Fibroblast of mammary gland (primary cell): ENCODE measurements at places on chromosomes 6 and 20.

GRCh38 chr6:159169557-159170332 is 545 bp downstream of the FNDC1 start:
- peak; percentile 30 for DNase-seq

DNA sequence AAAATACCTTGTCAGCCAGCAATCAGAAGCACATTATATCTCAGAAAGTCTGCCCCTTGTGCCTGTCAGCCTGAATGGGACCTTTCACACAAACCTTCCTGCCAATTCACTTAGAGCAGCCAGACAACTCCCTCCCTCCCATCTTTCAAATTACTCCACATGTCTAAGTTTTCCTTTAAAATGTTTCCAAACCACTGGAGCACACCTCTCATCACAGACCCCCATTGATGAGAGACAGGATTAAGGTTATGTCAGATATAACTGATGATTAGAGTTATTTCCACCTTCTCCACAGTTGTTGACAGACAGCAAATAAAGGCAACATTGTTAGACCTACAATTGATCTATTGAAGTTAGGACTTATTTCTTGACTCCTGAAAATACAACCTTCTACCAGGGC is 408.4 kb downstream of the PLCB1 start:
- DNase-seq: no peak

DNA sequence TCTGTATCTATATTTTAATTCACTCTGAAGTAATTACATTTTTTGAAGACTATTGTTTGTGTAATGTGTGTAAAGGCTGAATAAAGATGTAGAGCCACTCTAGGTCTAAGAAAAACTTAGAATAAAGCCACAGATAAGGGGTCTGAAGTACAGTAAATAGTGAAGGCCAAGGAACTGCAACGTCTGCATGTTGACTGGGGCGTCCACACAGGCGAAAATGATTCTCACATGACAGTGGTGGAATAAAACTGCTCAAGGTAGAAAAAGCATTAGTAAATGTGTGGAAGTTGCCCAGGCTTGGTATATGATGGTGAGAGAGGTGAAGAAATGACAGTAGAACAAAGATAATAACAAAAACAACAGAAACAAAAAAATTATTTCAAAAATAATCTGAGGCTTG is 196.2 kb downstream of the KHDRBS2 start:
- DNase-seq: no peak

- DNase-seq: peak; percentile 15
Observed at GRCh38 chr20:19864130-19864529, 106.1 kb downstream of the RIN2 start.

- DNase-seq: no peak
Observed at GRCh38 chr20:61765081-61765870, 300.4 kb downstream of the TAF4 start.

DNA sequence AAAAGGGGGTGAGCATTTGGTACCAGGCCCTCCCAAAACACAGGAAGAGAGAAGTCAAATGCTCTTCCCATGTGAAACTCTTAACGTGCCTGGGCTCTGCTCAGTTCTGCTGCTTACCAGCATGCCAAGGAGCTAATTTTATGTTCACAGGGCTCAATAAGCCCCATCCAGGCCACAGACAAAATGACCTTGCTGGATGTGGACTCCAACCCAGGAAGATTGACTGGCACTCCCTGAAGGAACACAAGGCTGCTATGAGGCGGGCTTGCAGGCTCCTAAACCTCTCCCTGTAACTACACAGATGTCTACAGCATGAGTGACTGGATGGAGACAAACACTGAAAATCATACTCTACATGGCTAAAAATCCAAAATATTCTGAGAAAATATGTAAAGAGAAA is 50.6 kb downstream of the CHD6 start:
- no peak for DNase-seq

- DNase-seq: peak; percentile 63
Observed at GRCh38 chr20:39627765-39628164, 665.6 kb downstream of the DHX35 start.

GRCh38 chr6:4606821-4607704 is 169.1 kb upstream of the CDYL start:
- peak; percentile 94 for DNase-seq

DNA sequence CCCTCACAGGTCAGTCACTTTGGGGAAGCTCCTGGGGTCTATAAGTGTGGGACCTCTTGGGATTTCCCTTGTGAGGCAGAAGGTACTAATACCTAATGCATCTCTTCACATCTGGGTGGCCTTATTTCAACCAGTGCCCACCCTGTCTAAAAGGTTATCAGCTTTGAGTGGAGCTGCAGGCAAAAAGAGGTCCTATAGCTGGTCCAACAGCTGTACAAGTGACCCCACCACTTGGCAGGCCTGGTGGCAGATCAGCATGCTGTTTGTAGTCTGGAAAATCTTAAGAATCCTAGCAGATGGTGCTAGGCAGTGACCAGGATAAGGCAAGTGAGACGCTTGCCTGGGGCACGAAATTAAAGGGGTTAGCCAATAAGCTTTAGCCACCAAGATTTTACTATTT is 51.6 kb upstream of the GTSF1L start:
- no peak for DNase-seq

GRCh38 chr6:89350281-89350966 is 2.1 kb downstream of the UBE2J1 start:
- DNase-seq: no peak

DNA sequence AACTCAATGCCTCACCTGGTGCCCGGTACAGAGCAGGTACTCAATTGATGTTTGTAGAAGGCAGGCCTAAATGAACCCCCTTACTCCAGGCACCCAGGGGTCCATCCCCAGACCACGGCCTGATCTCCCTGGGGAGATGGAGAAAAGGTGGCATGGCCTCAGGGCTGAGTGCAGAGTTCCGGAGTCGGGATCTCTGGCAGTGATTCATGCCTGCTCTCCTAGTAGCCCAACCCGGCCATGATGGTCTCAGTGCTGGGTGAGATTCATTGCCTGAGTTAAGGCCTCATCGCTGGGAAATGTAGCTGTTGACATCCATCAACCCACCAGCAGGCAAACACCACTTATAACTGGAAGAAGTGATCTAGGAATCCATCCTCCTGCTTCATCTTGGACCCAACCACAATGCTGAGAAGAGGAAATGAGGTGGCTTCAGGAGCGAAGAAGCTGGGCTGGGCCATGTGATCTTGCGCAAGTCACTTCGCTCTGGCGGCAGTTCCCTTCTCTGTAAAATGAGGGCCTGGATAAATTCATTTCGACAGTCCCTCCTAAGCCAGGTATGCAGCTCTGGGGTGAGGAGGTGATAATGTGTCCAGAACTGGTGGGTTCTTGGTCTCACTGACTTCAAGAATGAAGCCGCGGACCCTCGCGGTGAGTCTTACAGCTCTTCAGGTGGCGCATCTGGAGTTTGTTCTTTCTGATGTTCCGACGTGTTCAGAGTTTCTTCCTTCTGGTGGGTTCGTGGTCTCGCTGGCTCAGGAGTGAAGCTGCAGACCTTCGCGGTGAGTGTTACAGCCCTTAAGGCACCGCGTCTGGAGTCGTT is 24.7 kb downstream of the ETV7 start:
- DNase-seq: no peak

- DNase-seq: no peak
Observed at GRCh38 chr20:2983508-2983907, 59.9 kb upstream of the GNRH2 start.

GRCh38 chr6:30601815-30602641 is 15.0 kb downstream of the PPP1R10 start:
- DNase-seq: no peak

GRCh38 chr6:107442938-107443607 is 16.3 kb downstream of the PDSS2 start:
- DNase-seq: peak; percentile 33

- no peak for DNase-seq
Observed at GRCh38 chr6:25085756-25086155, 150.0 kb upstream of the RIPOR2 start.

DNA sequence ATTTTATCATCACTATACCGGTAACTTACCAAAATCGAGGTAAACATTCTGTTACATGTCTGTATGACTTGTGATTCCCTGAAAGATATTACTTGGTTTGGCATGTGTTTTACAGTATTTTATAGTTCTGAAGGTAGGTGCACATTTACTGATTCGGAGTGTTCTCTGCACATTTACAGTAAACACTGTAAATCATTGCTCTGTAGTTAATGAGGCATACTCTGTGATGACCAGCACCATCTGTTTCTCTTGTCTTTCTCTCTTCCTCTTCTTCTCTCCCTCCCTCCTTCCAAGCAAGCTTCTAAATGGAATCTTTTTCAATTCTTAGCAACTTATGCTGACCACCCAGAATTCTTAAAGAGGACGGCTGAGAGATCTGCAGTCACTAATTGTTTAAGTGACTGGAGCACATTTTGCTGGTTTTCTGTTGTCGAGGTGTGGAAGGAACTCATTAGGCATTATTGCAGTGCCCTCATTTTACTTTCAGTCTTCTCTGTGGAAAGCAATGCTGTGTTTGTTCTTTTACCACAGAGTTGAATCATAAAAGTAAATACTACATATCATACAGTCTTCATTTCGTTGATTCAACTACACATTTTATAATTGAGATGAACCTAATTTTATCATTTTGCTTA is 126.5 kb downstream of the UTRN start:
- DNase-seq: peak; percentile 39

- DNase-seq: no peak
Observed at GRCh38 chr20:30484749-30485070, 772.8 kb upstream of the DEFB115 start.

- DNase-seq: no peak
Observed at GRCh38 chr6:142913511-142914047, 31.4 kb downstream of the HIVEP2 start.

- DNase-seq: no peak
Observed at GRCh38 chr6:3297909-3298308, 39.2 kb downstream of the PSMG4 start.

- DNase-seq: peak; percentile 43
Observed at GRCh38 chr20:58891086-58891717, 38.7 kb downstream of the GNAS start.

GRCh38 chr20:32560989-32561830 is 23.9 kb downstream of the NOL4L start:
- no peak for DNase-seq

- DNase-seq: no peak
Observed at GRCh38 chr20:56634735-56635385, 5.8 kb downstream of the TFAP2C start.

DNA sequence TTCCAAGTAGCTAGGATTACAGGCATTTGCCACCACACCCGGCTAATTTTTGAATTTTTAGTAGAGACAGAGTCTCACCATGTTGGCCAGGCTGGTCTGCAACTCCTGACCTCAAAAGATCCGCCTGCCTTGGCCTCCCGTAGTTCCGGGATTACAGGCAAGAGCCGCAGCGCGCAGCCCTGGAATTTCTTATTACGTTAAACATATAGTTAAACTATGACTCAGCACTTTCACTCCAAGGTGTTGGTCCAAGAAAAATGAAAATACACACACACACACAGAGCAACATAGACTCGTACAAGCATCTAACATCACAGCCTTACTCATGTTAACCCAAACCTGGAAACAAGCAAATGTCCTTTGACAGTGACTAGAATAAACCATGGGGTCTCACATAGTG is 663.9 kb downstream of the PRKN start:
- no peak for DNase-seq

GRCh38 chr6:107813555-107814194 is 10.4 kb downstream of the SCML4 start:
- no peak for DNase-seq

DNA sequence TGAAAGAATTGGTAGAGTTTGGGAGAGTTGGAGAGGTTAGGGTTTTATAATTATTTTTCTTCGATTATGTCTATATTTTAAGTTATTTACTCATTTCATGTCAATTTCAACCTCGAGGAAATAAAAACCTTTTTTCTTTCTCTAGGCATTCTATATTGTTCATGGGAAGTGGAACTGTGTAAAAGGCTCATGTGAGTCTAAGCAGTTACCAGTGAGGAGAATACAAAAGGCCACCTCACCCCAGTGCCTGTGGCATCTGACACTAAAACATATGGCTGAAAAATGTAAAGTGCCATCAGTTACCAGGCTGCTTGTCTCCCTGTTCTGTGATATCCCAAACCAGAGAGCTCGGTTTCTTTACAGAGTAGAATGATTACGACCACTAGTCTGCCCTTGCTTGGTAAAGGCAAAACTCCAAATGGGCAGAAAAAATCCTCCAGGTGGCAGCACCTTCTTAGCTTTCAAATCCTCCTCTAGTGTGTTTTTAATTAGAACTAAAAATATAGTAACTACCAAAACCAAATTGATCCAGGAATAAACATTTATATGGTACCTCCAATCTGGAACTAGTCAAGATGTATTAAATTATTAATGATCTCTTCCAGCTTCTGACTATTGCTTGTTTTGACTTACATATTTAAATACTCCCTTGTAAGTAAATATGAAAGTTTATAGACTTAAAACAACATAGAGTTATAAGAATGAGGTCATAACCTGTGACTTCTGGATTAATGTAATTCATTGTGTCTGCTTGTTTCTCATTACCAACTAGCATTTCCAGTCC is 122.6 kb upstream of the MCHR2 start:
- peak; percentile 85 for DNase-seq

- DNase-seq: no peak
Observed at GRCh38 chr20:17142666-17143065, 84.2 kb upstream of the PCSK2 start.

- no peak for DNase-seq
Observed at GRCh38 chr6:41872147-41872546, 23.0 kb downstream of the USP49 start.

DNA sequence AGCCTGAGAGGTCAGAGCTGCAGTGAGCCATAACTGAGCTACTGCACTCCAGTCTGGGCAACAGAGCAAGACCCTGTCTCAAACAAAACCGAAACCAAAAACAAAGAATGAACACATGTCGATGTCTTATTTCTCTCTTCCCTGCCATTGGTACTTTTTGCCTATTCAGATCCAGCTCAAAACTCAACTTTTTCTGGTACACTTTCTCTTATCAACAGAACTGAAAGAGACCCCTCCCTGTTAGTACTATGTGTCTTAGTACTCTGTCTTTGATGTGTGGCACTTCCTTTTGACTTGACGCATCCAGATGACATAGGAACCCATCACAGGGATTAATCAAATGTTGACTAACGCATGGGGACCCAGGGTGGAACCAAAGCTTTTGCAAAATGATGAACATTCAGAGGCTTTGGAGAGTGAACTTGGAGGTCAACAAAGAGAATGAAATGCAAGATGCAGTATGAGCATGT is 44.8 kb downstream of the AKAP12 start:
- peak; percentile 44 for DNase-seq

DNA sequence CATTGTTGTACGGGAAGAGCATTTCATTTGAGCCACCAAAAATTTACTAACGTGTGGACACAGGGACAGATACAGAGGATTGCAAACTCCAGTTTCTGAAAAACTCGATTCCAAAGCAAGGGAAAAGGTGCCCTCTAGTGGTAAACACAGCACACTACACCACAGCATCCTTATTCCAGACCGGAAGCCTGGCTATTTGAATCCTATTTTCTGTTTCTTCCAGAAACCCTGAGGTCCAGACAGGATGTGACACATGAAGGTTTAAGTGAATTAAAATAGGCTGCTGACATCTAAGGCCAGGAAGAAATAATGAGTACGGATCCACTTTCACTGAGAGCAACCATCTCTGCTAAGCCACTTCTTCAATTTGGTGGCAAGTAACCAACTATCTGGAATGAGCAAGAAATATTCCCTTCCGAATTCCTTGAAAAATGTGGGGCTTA is 31.8 kb upstream of the GMPR start:
- peak; percentile 86 for DNase-seq

GRCh38 chr20:48760403-48760983 is 67.3 kb downstream of the PREX1 start:
- peak; percentile 31 for DNase-seq

GRCh38 chr20:3072530-3073250 is 1.3 kb downstream of the OXT start:
- DNase-seq: no peak

- DNase-seq: peak; percentile 37
Observed at GRCh38 chr6:7587631-7588100, 2.3 kb upstream of the SNRNP48 start.
